ENCODE measurements at places on chromosomes 4 and X. TPM values are rescaled to one million over a fixed set of nuclear protein-coding genes. Genes with fewer than 3 reads are reported as not detected.

Gene TMPRSS11A
- total RNA-seq = not detected

Gene AFF2
- total RNA-seq = 2.0 TPM

Gene GAGE12H
- total RNA-seq = not detected

Gene GRIA3
- not detected for total RNA-seq

Gene TRIM61
- total RNA-seq = 2.1 TPM

Gene SYTL5
- not detected for total RNA-seq

DNA sequence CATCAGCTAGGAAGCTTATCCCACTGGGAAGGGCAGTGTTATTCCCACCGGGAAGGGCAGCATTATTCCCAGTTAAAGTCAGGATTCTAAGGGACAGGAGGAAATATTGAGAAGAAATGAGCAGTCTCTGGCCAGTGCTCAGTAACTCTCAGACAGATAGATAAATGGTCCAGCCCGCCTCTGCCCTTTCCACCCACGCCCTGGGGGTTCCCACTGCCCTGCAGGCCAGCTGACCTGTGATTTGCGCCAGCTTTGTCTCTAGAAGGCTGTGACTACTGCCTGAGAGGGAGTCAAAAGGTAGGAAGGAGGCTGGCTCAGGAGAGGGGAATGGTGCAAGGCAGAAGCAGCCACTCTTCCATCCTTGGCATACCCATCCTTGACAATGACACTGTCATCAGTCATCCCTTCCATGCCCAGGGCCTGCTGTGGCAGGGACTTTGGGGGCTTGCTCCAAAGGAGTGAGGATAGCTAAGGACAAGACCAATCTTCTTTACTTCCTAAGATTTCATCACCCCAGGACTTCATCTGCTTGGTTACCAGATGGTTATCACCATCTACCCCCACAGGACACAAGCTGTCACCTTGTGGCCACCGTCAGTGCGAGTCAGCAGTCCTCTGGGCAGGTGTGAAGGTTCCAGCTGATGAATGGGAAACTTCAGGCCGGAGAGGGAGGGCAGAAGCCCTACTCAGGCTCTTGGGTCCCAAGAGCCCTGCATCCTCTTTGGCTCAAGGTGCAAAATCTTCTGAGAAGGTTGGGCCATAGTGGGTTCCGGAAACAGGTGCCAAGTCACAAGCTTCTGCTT is 49.5 kb downstream of the SEPSECS start:
- no peaks in the 10 kb centered on the region for H3K36me3 ChIP-seq
- H3K4me3 ChIP-seq = no peak overlapping the region
- peaks cover 3% of the 10 kb centered on the region for H3K27me3 ChIP-seq

- H3K4me3 ChIP-seq = no peak overlapping the region
- no peaks in the 10 kb centered on the region for H3K36me3 ChIP-seq
- H3K27ac ChIP-seq = no peak overlapping the region
- H3K4me1 ChIP-seq = peaks cover 6% of the 10 kb centered on the region
- no peaks in the 10 kb centered on the region for H3K27me3 ChIP-seq
- no peak for DNase-seq
Measured at GRCh38 chr4:177320721-177321120, 11.0 kb downstream of the NEIL3 start.
